Neuronal stem cell (in vitro differentiated cells): ENCODE measurements at places on chromosomes 1 and 21.

DNA sequence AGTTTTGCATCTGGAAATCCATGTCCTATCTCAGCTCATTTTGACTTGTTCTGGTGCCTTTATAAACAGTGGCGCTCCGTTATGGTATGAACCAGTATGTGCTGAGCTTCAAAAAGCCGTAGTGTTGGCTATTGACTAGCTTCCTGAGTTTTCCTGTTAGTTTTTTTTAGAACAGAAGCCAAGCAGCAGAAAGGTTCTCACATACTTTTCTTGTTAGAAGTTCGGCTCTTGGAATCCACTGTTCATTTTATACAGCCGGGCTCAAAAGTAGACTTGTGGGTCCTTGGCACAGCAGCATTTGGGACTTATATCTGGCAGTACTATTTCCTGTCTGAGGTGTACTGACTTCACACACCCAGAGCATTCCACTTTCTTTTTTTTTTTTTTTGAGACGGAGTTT lies 63.8 kb downstream of the TBCE start:
- no peak for DNase-seq

GRCh38 chr1:66261364-66261763 lies 272.6 kb upstream of the SGIP1 start:
- no peak for DNase-seq

DNA sequence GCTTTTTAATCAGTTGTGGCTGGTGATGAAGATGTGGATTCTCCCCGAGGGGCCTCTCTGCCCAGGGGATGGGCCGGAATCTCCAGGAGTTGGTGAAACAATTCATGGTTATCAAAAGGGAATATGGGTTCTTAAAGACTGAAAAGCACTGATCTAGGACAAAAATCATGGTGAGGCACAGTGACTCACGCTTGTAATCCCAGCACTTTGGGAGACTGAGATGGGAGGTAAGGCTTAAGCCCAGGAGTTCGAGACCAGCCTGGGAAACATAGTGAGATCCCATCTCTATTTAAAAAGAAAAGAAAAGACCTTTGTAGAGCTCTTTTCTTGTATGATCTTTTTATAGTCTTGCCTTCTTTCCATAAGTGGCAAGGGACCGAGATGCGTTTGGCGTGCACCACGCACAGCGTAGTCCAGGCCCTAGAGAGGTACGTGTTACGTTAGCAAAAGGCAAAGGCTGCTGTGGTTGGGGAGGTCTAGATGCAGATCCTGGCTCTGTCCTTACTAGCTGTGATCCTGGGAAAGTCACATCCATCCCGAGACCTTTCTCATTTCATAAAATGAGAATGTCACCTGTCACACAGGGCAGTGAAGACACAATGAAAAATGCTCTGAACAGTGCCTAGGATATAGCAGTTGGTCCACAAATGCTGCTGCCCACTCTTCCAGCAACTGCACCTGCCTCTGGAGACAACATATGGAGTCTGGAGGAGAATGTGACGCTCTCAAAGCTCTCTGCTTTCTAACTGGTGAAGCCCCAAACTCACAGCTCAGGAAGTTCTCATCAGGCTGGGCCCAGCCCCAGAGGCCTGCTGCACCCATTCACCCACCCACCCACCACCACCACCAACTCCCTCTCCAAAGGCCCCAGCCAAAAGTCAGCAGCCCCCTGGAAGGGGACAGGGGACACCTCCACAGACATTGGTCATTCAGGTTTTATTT lies 54.8 kb downstream of the KIF21B start:
- no peak for DNase-seq

- no peak for DNase-seq
These were observed 5.1 kb upstream of the PTPRC start for GRCh38 chr1:198633675-198634121.

- DNase-seq = no peak
These were observed 79.1 kb upstream of the ARTN start for GRCh38 chr1:43854473-43854872.

GRCh38 chr1:17163789-17164666 lies 40.9 kb upstream of the PADI1 start:
- DNase-seq = no peak

DNA sequence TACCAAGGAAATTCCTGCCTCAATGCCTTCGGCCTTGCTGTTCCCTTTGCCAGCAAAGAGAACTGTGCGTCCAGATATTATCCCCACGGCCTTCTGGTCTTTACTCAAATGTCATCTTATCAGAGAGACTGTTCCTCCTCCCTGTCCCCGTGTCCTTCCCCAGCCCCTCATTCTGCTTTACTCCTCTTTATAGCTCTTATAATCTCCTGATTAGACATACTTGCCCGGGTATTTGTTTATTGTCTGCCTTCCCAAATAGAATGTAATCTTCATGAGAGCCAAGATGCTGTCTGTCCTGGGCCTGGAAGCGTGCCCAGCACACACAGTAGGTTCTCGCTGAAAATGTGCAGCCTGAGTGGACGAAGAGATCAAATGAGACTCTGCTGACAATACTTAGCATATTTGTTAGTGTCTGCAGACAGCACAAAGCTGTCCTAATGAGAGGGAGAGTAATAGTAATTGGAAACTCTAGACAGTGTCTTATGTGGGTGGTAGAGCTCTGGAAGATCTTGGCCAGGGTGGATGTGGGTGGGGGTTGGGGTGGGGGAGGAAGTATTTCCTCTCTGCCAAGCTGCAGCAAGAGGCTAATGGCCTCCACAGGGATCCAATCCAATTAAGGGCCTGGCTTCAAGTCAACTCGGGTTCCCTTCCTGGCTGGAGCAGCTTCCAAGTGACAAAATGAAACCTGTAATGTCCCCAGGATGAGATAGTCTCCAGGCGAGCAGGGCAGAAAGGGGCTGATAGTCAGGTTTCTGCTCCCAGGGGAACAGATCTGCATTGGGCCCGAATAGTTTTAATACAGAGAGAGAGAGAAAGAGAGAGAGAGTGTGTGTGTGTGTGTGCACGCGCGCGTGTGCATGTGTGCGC lies 9.5 kb upstream of the CLIC4 start:
- no peak for DNase-seq

- no peak for DNase-seq
These were observed 41.8 kb upstream of the CSF3R start for GRCh38 chr1:36524359-36525062.

DNA sequence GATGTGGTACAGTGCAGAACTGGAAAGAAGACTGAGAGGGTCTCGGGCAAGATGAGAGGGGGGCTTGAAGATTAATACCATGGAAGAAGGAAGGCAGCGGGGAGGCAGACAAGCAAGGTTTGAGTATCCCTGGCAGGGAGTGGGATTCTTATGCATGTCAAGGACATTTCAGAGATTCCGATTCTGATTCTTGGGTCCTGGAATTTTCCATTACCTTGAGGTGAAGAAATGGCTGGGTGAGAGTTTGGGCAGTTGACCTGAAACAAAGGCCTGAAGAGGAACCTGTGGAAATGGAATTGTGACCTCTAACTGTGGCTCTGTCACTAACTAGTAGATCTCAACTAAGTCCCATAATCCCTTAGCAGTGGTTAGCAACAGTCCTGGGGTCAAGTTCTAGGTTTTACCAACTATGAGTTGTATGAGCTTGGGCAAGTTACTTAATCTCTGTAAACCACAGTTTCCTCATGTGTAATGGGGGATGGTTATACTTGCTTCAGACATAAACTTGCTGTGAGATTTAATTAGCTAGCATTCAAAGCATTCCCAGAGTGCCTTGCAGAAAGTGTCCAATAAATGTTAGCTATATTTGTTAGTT lies 8.6 kb upstream of the ACTN2 start:
- no peak for DNase-seq

- DNase-seq = no peak
These were observed 9.7 kb downstream of the RPL11 start for GRCh38 chr1:23701310-23701709.

- no peak for DNase-seq
These were observed 50.2 kb upstream of the IGSF5 start for GRCh38 chr21:39694750-39695149.

GRCh38 chr1:74343216-74343615 lies 108.0 kb downstream of the TNNI3K start:
- no peak for DNase-seq

DNA sequence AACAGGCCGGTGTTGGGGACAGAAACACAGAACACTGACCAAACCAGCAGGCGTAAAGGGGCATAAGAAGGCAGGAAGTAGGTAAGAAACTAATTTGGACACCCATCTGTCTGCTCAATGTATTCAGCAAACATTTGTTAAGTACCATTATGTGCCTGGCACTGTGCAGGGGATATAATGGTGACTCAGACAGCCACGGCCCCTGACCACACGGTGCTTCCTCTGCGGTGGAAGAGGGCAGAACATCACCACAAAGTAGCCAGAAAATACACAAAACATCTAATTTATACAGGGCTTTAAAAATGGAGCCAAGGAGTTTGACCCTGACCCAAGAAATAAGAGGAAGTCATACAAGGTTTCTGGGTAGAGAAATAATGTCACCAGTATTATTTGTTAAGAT lies 12.9 kb downstream of the DNAJC11 start:
- DNase-seq = no peak

DNA sequence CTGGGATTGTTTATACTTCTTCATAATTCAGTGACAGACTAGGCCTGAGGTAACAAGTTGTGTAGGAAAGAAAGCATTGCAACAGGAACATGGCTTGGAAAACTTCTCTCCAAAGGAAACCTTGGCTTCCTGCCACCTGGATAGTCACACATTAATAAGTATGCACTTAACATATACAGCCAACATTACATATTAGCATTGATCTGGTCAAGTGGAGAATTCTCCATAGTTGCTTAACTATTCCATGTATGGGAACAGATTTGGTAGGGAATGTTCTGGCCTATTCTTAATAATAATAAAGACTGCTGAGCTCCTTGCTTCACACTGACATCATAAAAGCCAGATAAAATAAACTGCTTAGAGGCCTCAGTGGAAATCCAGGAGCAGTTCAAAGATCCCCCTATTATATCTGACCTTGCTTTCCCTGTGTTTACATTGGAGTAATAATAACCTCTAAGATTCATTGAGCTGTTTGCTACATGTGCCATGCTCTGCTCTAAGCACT lies 27.2 kb upstream of the NFIA start:
- DNase-seq = no peak

- no peak for DNase-seq
These were observed 133.4 kb downstream of the LHX4 start for GRCh38 chr1:180363246-180363995.

GRCh38 chr1:3817138-3817740 lies 20.9 kb upstream of the LRRC47 start:
- DNase-seq = no peak

- no peak for DNase-seq
These were observed 45.7 kb downstream of the ACOT7 start for GRCh38 chr1:6347641-6348487.

DNA sequence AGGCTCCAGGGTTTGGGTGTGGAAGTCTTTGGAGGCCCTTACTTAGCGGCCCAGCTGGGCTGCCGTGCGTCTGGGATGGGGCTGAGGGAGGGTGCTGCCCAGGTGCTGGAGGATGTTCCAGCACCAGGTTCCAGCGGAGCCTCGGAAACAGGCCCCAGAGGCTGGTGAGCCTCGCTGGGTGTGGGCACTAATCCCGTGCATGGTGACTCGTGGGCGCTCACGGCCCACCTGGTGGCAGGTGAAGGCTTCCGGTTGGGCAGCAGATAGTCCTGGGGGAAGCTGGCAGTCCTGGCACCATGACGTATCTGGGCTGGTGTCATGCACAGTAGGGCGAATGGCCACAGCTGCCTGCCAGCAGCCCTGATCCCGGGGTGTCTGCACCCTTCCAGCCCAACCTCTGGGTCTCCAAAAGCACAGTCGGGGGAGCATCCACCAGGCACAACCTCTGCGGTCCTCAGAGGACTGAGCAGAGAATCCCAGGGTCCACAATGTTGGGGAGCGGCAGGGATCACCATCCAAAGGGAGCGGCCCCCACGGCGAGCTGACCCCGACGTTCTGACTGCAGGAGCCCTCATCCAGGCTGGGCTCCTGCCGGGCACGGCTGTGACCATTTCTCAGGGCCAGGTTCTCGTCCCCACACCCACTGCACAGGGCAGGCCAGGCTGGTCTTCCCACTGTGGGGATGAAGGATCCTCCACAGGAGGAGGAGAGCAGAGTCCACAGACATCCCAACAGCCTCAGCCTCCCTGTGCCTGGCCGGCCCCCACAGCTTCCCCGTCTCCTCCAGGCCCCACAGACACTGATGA lies 25.3 kb downstream of the FTCD start:
- no peak for DNase-seq

- DNase-seq = no peak
These were observed 98.1 kb downstream of the PSMG1 start for GRCh38 chr21:39084979-39085729.

GRCh38 chr1:20666146-20666545 lies 5.0 kb upstream of the DDOST start:
- no peak for DNase-seq

GRCh38 chr1:93437976-93438605 lies 9.8 kb upstream of the FNBP1L start:
- DNase-seq = peak; percentile 11

GRCh38 chr1:233241759-233242158 lies 53.8 kb downstream of the PCNX2 start:
- DNase-seq = no peak

DNA sequence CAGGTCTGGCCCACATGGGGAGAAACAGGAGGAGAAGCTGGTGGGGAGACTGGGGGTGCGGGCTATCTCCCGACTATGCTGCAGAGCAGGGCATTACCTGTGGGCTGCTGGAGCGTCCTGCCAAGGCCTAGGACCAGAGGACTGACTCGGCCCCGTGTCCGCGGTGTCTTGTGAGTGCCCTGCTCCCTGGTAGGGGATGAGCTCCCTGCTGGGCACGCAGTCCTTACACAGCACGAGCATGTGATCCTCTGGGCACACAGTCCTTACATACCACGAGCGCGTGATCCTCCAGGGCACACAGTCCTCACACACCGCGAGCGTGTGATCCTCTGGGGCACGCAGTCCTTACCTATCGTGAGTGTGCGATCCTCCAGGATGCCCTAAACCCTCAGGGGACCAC lies 31.8 kb upstream of the CSF3R start:
- no peak for DNase-seq

- no peak for DNase-seq
These were observed 11.4 kb downstream of the PLEKHO1 start for GRCh38 chr1:150160964-150161621.

DNA sequence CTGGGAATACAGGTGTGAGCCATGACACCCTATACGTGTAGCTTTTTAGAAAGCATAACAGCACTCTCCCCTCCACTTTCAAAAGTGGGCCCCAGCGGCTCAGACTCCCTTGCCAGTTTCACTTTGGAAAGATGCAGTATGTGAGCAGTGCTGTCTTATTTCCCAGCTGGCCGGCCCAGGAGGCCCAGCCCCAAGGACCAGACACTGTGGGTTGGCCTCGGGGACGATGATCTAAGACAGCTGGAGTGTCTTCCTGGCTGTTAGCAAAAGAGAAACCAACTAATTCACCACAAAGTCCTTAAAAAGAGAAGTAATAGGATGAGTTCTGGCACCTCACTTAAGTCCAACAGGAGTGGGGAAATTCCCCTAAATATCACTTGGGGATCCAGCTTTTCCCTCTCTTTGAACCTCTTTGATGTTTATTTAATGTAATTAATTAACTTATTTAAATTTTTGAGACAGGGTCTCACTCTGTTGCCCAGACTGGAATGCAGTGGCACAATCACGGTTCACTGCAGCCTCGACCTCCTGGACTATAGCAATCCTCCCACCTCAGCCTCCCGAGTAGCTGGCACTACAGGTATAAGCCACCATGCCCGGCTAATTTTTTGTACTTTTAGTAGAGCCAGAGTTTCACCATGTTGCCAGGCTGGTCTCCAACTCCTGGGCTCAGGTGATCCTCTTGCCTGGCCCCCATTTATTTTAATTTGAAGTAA lies 17.6 kb upstream of the CLIC4 start:
- DNase-seq = no peak
